ENCODE measurements at places on chromosomes 1 and 21.

DNA sequence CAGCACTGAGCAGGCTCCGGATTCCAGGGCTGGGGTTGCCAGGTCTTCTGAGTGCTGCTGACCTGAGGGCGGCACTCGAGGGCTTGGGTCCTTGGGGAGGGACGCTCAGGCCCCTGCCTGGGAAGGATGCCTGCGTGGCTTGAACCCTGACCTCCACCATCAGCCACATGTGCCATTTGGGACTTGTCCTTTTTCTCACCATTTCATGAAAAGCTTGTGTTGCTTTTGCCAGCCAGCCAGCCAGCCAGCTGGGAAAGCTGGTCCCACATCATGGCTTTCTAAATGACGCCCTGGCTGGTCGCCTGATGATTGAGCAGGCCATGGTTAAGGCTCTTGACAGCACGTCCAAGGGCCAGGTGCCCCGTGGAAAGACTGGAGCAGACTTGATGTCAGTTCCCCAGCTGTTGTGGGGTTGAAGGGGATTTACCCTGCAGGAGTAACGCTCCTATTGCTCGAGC, 168.7 kb downstream of the CAMTA1 start:
- no peak for DNase-seq

GRCh38 chr1:180964595-180964994, 51.9 kb downstream of the KIAA1614 start:
- DNase-seq: no peak

GRCh38 chr1:154151311-154151710, 3.6 kb downstream of the NUP210L start:
- DNase-seq: no peak

GRCh38 chr1:5907966-5908365, 84.3 kb downstream of the NPHP4 start:
- no peak for DNase-seq

- no peak for DNase-seq
Measured at GRCh38 chr1:29156543-29157268, 25.0 kb downstream of the SRSF4 start.

Measured in activated naive CD4-positive, alpha-beta T cell treated with anti-CD3 and anti-CD28 coated beads, Interleukin-2, amount 50 U/mL, for 16 hours (primary cell).